ENCODE measurements at places on chromosomes 4 and X. TPM values are rescaled to one million over a fixed set of nuclear protein-coding genes. Genes with fewer than 3 reads are reported as not detected.

The HMGN5 gene
- 8.1 TPM for total RNA-seq

The NDP gene
- 17.3 TPM for total RNA-seq

The ARHGAP36 gene
- not detected for total RNA-seq

The MEPE gene
- not detected for total RNA-seq

The GBA3 gene
- not detected for total RNA-seq
